ENCODE measurements at places on chromosomes 4 and X.

- DNase-seq = no peak
Observed at GRCh38 chr4:168019921-168020320, 72.4 kb upstream of the ANXA10 start.

- no peak for DNase-seq
Observed at GRCh38 chrX:66676413-66676812, 37.5 kb upstream of the EDA2R start.

DNA sequence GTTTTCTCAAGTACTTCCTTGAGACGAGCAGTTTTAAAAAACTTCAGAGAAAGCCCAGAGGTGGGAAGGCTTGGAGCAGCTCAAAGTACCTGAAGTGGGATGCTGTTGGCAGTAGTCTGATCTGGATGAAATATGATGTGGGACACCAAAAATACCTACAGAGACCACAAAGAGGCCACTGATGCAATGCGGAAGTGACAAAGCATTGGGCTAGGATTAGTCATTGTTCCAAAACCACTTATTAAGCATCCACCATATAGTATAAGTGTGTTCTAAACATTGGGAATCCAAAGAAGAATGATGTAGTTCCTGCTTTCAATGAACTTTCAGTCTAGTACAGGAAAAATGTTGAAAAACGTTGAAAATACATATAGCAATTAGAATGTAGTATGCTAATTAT is 386.1 kb upstream of the CNKSR2 start:
- DNase-seq = no peak

GRCh38 chrX:41144873-41145272 is 59.6 kb downstream of the USP9X start:
- DNase-seq = no peak

- no peak for DNase-seq
Observed at GRCh38 chr4:92825791-92826190, 522.0 kb downstream of the GRID2 start.
